ENCODE measurements at places on chromosomes 7 and 10.

DNA sequence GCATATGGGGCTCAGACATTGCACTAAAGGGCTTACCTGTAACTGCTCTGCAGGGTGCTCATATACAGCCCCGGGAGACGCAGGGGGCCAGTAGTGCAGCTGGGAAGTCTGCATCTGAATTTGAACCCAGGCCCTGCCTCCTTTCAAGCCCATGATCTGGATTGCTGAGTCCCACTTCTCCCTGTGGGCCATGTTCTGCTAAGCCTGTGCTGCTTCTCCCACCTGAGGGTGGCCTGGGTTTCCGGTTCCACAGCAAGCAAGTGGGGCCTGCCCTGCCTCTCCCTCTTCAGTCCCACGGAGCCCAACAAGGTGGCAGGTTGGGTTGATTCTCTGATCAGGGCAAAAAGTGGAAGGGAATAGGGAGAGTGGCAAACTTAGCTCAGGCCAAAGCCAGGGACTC is 56.6 kb upstream of the GDF10 start:
- DNase-seq, result no peak

DNA sequence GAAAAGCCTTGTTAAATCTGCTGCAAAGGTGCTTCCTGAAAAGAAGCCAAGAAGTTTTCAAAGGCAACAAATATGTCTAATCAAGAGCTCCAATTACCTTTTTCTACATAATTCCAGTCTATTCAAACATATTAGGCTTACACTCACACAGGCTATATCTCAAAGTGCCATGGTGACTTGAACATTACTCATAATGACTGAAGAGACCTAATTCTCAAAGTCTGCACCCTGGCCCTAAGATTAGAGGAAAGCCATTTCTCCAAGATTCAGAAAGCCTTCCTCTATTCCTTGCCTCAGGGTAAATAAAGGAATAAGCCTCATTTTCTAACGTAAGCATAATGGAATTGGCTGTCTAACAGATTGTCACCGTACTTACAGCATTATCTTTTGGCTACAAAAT is 78.3 kb upstream of the THSD7A start:
- DNase-seq, result no peak

DNA sequence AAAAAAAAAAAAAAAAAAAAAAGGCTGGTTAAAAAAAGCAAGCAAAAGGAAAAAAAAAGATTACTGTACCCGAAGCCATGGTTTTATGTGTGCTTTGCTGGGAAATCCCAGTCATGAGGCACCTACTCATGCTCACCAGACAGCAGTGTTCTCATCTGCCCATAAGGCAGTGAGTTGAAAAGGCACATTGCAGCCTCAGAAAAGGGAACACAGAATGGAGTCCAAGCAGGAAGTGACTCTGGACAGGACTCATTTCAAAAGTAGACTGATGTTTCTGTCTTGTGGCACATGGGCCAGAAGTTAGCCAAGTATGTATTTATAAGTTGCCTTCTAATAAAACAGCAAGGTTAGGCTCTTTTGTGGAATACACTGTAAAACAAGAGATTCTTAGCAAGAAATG is 40.2 kb downstream of the PDSS1 start:
- no peak for DNase-seq

DNA sequence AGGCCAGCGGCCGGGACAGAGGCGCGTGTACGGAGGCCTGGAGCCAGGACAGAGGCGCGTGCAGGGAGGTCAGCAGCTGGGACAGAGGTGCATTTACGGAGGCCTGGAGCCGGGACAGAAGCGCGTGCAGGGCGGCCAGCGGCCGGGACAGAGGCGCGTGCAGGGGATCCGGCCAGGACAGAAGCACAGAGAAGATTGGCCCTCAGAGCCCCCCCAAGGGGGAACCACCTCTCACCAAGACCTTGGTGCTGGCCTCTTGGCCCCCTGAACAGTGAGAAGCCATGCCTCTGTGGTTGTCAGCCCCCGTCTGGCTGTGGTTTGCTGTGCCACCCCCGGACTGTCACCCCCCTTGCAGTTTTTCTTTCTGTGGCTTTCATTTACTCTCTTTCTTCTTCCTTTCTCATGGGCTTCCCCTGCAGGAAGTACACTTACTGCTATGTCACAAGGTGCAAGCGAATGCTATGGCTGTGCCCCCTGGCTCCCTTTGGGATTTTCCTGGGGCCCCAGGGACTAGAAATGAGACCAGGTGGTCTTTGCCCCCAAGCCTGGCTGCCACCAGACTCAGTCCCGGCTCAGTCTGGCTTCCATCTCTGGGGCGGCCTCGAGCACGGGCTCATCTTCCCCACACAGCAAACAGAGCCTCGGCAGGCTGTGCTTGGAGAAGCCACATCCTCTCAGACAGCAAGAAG is 41.1 kb downstream of the INSIG1 start:
- DNase-seq, result no peak

DNA sequence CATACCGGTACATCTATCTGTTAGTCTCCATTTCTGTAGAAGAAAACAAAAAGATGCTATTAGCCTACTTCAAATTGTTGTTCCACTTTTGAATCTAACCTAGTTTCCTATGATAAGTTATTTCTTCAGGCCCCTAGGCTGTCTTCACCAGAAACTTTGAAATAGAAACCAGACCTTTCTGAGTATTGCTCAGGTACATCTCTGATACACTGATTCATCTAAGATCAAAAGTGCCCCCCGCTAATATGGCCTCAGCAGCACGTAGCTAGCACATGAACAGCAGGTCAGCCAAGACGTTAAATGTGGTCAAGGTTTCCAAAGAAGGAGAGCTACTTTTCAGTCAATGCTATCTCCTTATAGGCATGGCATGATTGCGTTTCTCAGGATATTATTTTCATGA is 23.6 kb downstream of the CTAGE6 start:
- DNase-seq, result no peak

DNA sequence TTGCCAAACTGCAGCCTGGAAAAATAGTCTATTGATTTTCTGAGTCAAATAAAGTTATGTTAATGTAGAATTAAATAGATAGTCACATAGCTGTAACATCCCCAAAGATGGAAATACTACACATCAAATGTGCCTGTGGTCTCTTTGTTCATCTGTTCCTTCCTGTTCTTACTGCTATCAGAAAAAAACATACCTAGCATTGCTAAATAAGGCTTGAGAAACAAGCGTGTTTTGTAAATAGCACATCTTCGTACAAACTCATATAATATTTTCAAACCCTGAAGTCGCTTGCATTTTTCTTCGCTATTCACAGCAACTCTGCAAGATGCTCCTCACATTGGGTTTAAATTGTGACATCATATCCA is 116.1 kb downstream of the KLF6 start:
- no peak for DNase-seq

DNA sequence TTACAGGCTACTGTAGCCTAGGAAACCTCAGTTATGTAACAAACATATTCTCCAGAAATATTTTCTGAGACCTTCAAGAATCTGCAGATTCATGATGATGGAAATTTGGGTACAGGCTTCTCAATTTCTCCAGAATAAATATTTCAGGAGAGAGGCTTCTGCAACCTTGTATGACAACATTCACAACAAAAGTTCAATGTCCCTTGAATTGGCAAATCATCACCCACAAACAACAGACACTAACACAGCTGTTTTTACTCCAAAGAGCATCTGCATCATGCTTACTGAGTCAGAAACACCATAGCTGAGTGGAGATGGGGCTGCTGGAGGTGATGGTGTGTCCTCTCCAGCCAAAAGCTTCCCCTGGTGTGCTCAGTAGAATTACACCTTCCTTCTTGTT is 9.3 kb upstream of the COBL start:
- DNase-seq, result no peak

GRCh38 chr7:103420857-103421384 is 25.1 kb downstream of the SLC26A5 start:
- DNase-seq, result no peak

- peak; percentile 93 for DNase-seq
These were observed 44.1 kb downstream of the HGF start for GRCh38 chr7:81725812-81726127.

- no peak for DNase-seq
These were observed 24.7 kb downstream of the LSMEM1 start for GRCh38 chr7:112505495-112505894.

GRCh38 chr10:51691135-51691534 is 8.3 kb downstream of the CSTF2T start:
- DNase-seq, result no peak

GRCh38 chr7:85185424-85186082 is 1.3 kb downstream of the SEMA3D start:
- DNase-seq, result peak; percentile 70

- no peak for DNase-seq
These were observed 466.3 kb downstream of the SEMA3D start for GRCh38 chr7:84720456-84721097.

GRCh38 chr7:131488361-131488760 is 68.1 kb downstream of the PODXL start:
- peak; percentile 15 for DNase-seq

- DNase-seq, result no peak
These were observed 29.1 kb downstream of the PAPOLB start for GRCh38 chr7:4832711-4833110.

- DNase-seq, result no peak
These were observed 601.4 kb downstream of the DNAJB6 start for GRCh38 chr7:157938211-157938610.

DNA sequence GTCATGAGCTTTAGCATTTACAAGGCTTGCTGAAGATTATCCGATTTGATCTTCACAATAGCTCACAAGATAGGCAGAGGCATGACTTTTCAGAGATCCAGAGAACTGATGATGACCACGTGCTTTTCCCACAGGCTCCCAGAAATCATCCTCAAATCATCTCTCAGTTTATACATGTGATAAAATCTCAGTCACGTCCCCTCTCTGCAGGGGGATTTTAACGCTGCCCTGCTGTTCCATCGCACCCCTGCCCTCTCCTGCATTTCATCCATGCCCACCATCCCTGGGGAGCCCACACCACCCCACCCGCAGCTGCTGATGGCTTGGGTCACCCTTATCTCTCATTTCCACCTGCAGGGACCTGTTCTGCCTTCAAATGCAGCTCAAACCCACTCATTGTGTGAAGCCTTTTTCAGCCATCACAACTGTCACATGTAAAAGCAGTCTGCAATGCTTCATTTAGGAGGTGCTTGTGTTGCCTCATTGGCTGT is 141.8 kb downstream of the DIP2C start:
- no peak for DNase-seq

- no peak for DNase-seq
These were observed 88.8 kb downstream of the SEMA3C start for GRCh38 chr7:80830010-80830409.

GRCh38 chr10:42998481-42999384 is 78.1 kb upstream of the RET start:
- DNase-seq, result no peak

GRCh38 chr7:76225379-76225778 is 23.7 kb downstream of the SRRM3 start:
- peak; percentile 10 for DNase-seq

GRCh38 chr10:5876181-5876768 is 13.4 kb downstream of the ANKRD16 start:
- DNase-seq, result no peak

GRCh38 chr7:20013536-20013935 is 203.6 kb downstream of the MACC1 start:
- no peak for DNase-seq

- DNase-seq, result peak; percentile 41
These were observed 37.0 kb upstream of the IL15RA start for GRCh38 chr10:6014241-6014761.

GRCh38 chr7:12670000-12670729 is 17.3 kb upstream of the ARL4A start:
- DNase-seq, result peak; percentile 77

DNA sequence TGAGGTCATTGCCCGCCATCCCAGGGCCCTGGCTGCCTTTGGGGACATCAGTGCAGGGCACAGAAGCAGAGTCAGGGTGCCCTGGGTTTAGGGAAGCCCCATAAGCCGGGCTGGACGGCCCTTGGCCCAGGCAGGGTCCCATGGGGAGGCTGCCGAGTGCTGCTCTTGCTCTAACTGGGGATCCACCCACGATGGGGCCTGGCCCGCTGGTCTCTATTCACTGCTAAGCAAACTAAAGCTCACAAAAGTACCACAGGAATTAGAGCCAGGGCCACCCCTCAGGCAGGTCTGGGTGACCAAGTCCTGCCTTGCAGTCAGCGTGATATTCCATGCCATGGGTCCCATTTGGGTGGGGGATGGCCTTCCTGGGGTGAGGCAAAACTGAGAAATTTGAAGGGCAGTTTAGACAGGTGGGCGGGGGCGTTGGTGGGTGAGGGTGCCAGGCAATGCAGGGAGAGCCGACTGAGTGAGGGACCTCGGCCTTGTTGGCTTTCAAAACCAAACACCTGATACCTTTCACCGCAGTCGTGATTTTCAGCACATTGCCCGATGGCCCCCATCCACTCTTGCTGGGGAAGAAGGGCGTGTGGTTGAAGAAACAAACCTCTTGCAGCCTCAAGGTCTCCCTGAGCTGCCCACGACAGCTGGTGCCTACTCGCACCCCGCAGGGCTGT is 92.8 kb upstream of the PPIF start:
- DNase-seq, result no peak

- DNase-seq, result no peak
These were observed 87.7 kb downstream of the GRB10 start for GRCh38 chr7:50695026-50695425.

- peak; percentile 76 for DNase-seq
These were observed 83.5 kb downstream of the GNAT3 start for GRCh38 chr7:80428161-80429054.

- DNase-seq, result peak; percentile 30
These were observed 14.5 kb upstream of the LRRC4 start for GRCh38 chr7:128045766-128046165.

GRCh38 chr7:45267262-45267661 is 109.7 kb downstream of the RAMP3 start:
- no peak for DNase-seq

- DNase-seq, result no peak
These were observed 176.8 kb downstream of the WNT2 start for GRCh38 chr7:117146059-117146458.

GRCh38 chr10:103394180-103394579 is 2.1 kb downstream of the ATP5MK start:
- DNase-seq, result no peak

DNA sequence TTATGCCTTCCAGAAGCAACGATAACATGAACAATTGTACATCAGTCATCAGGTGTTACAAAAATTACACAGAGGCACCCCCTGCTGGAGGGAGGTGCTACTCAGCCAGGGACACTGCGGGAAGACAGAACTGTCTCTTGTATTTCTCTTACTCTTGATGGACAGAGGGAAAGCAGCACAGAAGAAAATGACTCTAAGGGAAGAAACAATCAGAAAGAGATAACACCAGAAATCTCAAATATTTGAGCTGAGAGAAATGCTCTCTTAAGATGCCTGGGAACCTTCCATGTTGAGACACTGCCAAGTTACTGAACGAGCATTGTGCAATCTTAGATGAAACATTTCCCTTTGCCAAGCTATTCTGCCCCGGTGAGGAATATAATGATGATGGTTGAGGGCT is 227.6 kb upstream of the NPSR1 start:
- peak; percentile 29 for DNase-seq

GRCh38 chr10:17756557-17757217 is 4.7 kb downstream of the TMEM236 start:
- DNase-seq, result no peak
